ENCODE measurements at places on chromosomes 2 and 18. TPM values are rescaled to one million over a fixed set of nuclear protein-coding genes. Genes with fewer than 3 reads are reported as not detected.
A peak's percentile ranks its signal among the peaks of the same experiment; 100 is the strongest.

Gene COL4A4
- 12.3 TPM for polyA plus RNA-seq

DNA sequence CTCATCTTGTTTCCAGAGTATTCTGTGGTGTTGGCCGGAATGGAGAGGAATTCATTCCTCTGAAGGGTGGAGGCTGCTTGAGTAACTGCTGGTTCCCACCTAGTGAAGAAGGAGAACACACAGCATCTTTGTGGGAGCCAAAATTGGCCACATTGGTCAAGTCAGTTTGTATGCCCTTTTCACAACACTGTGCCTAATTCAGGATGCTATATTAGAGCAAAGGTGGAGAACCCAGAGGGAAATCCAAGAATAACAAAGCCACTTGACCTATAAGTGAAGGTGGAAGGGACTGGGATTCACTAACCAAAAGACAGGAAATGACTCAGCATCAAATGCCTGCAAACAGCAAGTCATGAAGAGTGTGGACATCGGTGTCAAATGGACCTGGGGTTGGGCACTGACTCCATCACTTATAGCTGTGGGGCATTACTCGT is 27.3 kb upstream of the MLPH start:
- no peak for DNase-seq
- no peaks in the 10 kb centered on the region for H3K36me3 ChIP-seq
- no peaks in the 10 kb centered on the region for H3K27me3 ChIP-seq

GRCh38 chr18:36640021-36640952 is 188.5 kb downstream of the TPGS2 start:
- peak; percentile 13 for DNase-seq
- no peaks in the 10 kb centered on the region for H3K36me3 ChIP-seq
- H3K4me3 ChIP-seq, result no peak overlapping the region
- peaks cover 14% of the 10 kb centered on the region for H3K4me1 ChIP-seq
- no peak overlapping the region for H3K27ac ChIP-seq

Gene FBLN7
- 2.1 TPM for polyA plus RNA-seq

DNA sequence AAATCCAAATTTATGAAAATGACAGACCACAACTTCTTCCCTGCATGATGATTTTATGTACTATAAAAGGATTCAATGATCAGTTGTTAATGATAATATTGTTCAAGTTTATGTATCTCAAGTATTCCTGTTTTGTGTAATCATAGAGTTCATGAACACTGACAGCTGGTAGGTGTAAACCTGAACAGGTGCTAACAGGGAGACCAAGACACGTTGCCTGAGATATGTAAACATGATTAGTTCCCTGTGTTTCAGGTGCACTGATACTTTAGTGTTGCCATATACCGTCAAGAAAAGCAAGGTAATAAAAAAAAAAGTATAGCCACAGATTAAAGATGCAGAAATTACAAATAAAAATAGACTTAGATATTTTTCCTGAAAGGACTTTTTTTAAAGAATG is 131.8 kb downstream of the BAZ2B start:
- no peak overlapping the region for H3K27ac ChIP-seq
- no peak for DNase-seq
- H3K4me3 ChIP-seq, result no peak overlapping the region
- H3K36me3 ChIP-seq, result no peaks in the 10 kb centered on the region
- H3K4me1 ChIP-seq, result peaks cover 6% of the 10 kb centered on the region

DNA sequence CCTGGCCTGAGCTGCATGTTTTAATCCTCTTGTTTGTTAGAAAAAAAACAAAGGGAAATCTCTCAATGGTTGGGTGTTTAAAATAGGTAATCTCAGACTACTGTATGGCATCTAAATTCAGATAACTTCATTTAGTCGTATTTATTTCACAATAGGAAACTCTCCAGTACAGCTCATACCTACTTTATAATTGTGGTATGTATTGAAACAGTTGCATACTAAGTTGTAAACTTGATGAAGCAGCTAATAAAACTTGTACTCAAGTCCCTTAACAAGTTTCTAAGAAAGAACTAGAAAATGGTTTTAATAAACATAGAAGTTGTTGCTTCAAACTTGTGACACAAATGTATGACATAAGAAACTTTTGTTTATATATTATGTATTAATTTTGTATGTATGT is 334.5 kb downstream of the PTPRM start:
- no peak overlapping the region for H3K4me3 ChIP-seq
- no peak overlapping the region for H3K27ac ChIP-seq
- H3K36me3 ChIP-seq, result no peaks in the 10 kb centered on the region
- H3K27me3 ChIP-seq, result no peaks in the 10 kb centered on the region
- DNase-seq, result no peak

- no peaks in the 10 kb centered on the region for H3K36me3 ChIP-seq
- H3K4me1 ChIP-seq, result no peaks in the 10 kb centered on the region
- DNase-seq, result no peak
- H3K4me3 ChIP-seq, result no peak overlapping the region
- H3K27ac ChIP-seq, result no peak overlapping the region
These were observed 25.5 kb downstream of the GCG start for GRCh38 chr2:162126527-162126926.

GRCh38 chr2:208062113-208062512 is 36.8 kb upstream of the PLEKHM3 start:
- no peaks in the 10 kb centered on the region for H3K4me1 ChIP-seq
- H3K4me3 ChIP-seq, result no peak overlapping the region
- no peak for DNase-seq
- no peak overlapping the region for H3K27ac ChIP-seq
- no peaks in the 10 kb centered on the region for H3K27me3 ChIP-seq

Gene DSEL
- polyA plus RNA-seq, result 1.8 TPM

Gene AMER3
- 0.13 TPM for polyA plus RNA-seq

Gene NGEF
- polyA plus RNA-seq, result 467 TPM

Gene NCKAP5
- 3.1 TPM for polyA plus RNA-seq
